Forelimb muscle (tissue), 1 donor: ENCODE measurements at places on chromosomes 7 and 10.

- no peak for DNase-seq
Measured at GRCh38 chr10:43983856-43984271, 335.2 kb upstream of the ZNF32 start.

DNA sequence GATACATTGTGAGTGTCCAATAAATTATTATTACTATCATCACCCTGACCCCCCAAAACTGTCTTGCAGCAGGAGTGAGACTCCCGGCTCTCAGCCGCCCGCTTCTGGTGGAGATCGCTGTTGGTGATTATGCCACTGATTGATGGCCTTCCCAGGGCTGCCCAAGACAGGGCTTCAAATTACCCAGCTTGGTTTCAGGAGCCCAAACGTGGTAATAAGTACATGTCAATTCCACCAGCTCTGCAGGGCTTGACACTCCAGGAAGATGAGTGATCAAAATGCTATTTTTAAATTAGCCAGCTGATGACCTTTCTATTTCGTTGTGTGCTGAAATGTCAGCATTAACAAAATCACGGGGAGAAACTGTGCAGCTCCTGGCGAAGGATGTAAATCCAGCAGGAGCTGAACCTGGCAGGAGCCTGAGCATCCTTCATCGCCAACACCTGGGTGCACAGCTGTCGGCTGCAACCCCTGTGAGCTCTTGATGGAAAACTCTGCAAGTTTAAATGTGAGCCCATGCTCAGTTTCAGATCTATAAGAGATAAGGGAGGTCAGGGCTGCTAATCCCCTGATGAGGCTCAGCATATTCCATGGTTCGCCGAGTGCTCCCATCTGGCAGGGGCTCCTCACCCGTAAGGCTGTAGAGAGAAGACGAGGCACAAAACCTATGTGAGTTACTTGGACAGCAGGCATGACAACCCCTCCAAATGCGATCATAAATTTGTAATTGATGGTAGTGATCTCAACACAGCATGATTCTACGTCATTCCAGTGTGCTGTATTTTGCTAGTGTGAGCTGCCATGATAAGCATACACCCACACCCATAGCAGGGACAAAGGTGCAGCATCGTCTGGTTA is 446.3 kb downstream of the TCERG1L start:
- DNase-seq = no peak

DNA sequence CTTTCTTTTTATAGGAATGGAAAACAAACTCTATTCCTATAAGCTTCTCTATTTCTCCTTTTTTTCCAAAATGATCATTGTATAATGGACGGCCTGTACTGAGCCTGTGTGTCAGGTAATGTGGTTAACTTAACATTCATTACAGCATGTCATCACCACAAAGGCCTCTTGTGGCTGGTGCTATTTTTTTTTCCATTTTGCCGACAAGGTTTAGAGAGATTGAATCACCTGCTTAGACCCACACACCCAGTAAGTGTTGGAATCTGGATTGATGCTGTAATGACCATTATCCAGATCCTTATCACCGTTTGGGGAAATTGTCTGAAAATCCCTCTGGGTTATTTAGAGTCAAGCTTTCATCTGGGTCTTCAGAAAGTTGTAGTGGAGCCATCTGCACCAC is 18.5 kb downstream of the AKR1B15 start:
- DNase-seq = no peak

DNA sequence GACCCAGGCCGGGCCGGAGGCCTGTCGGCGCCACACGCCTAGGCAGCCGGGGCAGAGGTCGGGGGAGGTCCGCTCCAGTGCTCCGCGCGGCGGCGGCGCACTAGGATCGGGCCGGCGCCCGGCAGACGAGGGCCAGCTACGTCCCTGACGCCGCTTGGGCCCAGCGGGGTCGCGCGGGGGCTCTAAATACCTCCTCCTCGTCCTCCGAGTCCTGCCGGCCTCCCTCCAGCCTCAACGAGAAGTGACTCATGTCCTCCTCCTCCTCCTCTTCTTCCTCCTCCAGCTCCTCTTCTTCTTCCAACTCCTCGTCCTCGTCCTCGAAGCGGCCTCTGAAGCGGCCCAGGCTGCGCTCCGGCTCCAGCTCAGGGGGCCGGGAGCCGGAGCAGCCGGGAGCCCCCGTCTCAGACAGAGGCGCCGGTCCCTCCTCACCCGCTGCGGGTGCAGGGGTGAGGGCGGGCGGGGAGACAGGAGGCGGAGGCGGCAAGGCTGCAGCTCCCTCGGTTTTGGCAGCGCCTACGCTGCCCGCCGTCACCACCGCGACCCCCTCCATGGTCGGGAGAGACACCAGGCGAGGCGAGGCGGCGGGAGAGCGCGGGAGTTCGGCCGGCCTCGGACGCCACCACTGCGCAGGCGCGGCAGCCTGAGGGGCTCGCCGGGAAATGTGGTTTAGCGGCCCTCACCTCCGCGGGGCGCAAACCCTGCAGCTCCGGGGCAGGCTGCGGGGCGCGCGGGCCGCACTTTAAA is at the start of gene PCGF6:
Gene PCGF6, minus strand, starts transcription at position 624 of the 744 bp plus-strand sequence. Its CDS starts 74 bp downstream, at position 550.
- DNase-seq = no peak

DNA sequence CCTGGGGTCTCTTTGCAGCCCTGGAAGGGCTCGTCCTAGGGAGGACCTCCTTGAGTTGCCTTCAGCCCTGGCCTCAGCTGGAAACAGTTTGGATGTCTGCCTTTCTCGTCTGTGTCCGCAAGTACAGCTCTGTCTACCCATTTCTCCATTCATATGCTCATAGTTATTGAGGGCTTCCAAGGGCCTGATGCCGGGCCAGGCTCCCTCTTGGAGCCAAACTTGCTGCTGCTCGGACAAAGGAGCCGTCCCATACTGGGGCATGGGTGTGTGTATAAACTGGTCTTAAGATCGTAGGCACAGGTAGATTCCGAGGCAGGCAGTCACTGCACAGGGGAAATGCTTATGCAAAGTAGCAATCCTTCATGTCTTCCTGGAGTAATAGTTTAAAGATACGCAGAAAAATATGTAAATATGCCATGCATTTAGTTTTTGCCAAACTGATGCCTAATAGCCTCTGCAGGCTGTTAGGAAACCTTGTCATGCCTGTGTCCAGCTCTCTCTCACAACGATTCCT is 117.0 kb upstream of the BTBD16 start:
- DNase-seq = no peak

GRCh38 chr10:96720422-96721206 is at the start of gene PIK3AP1:
Gene PIK3AP1, minus strand, starts transcription at chr10:96720514. Its CDS starts 120 bp downstream, at chr10:96720394.
- no peak for DNase-seq

GRCh38 chr10:58028597-58029366 is 238.9 kb downstream of the IPMK start:
- DNase-seq = no peak

- no peak for DNase-seq
Measured at GRCh38 chr7:1885465-1886226, 215.6 kb downstream of the ELFN1 start.
